Vagina (tissue), 2 donors: ENCODE measurements at places on chromosomes 12 and 14.

- no peak for DNase-seq
Measured at GRCh38 chr14:87940894-87941293, 52.1 kb downstream of the GALC start.

GRCh38 chr12:104458694-104459367, 2.1 kb downstream of the CHST11 start:
- DNase-seq = no peak

DNA sequence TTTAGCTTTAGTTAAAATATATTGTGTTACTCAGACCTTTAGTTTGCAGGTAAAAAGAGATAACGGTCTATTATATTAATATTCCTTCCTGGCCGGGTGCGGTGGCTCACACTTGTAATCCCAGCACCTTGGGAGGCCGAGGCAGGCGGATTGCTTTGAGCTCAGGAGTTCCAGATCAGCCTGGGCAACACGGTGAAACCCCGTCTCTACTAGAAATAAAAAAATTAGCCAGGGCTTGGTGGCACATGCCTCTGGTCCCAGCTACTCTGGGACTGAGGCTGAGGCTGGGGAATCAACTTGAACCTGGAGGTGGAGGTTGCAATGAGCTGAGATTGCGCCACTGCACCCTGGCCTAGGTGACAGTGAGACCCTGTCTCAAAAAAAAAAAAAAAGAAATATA, 13.2 kb upstream of the EID3 start:
- DNase-seq = no peak

DNA sequence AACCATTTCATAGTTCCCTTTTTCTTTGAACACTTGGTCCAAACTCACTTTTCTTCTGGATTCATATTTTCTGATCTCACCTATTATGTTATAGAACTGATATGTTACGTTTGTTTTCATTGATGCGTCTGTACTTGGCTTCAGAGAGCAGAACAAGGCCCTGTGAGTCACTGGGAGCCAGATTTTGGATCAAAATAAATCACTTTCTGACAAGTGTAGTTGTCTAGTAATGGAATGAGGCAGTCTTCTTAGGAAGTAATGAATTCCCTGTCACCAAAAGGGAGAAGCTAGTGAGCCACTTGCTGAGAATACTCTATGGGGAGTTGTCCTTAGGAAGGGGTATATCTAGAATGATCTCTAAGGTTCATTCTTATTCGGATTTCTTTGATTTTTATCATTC, 10.2 kb downstream of the BICD1 start:
- no peak for DNase-seq

DNA sequence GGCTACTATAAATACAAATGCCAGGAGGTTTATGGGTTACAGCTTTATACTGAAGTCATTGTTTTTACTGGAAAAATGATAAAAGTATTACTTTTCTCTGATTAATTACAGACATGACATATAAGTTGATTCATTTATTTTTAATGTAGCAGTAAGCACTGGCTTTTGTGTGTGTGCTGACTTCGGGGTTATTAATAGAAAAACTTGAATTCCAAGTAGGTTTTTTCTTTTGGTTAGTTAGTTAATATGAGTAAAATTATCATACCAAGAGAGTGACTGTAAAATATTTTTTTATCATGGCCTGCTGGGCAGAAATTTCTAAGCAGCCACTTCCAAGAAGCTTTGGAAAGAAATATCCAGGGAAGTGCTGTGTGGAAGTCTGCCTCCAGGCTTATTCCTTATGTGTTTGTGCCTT, 56.4 kb downstream of the IFT81 start:
- DNase-seq = no peak

DNA sequence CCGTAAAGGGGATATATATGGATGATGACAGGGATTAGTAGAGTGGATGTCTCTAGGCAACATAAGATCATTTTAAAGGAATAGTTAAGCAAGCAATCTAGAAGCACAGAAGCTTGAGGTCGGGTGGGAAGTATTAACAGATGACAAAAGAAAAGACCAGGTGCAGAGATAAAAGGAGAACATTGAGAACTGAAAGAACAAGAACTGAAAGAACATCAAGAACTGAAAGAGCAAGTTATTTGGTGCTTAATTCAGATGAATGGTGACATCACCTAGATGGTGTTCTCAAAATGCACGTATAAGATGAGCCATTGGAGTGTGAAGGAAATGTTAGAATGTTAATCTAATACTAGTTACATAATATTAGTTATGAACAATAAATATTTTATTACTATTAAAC, 224.0 kb upstream of the PDE3A start:
- DNase-seq = no peak

DNA sequence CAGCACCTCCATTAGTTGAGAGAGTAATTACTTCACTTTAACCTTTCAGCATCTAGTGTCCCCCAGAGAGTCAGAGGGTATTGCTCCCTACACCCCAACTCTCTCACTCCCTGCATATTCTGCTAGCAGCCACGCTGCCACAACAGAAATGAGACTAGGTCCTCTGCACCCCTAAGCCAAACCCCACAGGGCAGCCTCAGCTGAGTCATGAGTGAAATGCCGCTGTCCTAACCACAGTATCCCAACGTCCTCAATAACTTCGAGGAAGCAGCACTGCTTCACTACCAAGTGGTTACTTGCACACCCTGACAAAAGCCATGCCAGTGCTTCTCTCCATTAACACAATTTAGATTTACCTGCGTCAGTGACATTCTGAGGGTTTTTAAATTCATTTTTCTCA, 6.9 kb upstream of the LYZ start:
- DNase-seq = no peak

DNA sequence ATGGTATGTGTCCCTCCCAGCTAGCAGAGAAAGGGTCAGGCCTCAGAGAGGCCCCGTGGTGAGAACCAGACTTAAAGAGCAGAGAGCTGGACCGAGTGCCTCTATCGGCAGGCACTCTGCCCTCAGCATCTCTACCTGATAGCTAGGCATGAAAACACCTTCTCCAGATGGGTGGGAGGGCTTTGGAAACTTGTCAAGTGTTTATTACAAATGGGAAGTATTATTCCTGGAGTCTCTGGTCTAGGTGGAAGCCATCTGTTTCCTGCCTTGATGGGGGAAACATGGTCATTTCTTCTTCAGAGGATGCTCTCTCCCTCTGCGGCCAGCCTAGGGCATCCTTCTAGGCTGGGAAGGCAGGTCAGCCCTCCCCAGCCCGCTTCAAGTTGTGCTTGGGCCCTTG, 2.3 kb downstream of the TMEM63C start:
- no peak for DNase-seq

DNA sequence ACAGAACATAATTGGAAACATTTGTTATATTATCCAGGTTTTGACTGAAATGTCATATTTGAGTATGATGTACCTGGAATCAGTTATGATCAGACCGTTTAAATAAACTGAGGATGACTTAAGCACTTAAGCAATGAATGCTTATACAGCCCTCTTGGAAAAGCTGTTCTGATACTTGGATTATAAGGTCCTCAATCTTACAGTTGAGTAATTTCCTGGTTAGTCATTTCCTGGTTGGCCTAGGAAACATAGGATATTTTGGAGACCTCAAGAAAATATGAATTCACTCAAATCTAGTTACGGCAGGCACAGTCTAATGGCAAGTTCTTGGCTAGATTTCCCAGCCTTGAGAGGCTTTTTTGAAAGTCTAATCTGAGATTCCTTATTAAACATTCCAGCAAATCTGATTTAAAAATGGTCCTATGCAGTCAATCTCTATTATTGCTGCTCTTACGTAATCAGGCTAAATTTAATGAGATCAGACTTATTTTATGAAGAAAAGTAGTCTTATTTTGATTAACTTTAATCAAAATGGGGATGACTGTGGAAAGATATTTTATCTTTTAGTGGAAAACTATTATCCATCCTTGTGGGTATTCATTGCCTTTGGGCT, 447.2 kb downstream of the SNAPC1 start:
- DNase-seq = no peak

DNA sequence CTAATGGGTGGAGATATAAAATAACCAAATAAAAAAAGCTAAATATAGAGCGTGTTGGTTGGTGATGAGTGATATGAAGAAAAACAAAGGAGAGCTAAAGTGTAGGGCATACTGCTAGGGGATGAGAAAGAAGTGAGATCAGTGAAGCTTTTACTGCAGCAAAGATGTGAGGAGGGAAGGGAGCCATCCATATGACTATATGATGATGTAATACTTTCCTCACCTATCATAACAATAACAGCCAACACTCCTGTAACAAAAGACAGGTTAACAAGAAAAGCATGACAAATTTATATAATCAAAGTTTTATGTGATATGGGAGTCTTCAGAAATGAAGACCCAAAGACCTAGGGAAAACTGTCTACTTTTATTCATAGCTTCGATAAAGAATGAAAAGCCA, 57.4 kb upstream of the LRFN5 start:
- DNase-seq = no peak

- DNase-seq = no peak
Measured at GRCh38 chr12:77993658-77994057, 163.0 kb downstream of the NAV3 start.

GRCh38 chr14:38549564-38549963, 293.7 kb upstream of the CLEC14A start:
- no peak for DNase-seq

DNA sequence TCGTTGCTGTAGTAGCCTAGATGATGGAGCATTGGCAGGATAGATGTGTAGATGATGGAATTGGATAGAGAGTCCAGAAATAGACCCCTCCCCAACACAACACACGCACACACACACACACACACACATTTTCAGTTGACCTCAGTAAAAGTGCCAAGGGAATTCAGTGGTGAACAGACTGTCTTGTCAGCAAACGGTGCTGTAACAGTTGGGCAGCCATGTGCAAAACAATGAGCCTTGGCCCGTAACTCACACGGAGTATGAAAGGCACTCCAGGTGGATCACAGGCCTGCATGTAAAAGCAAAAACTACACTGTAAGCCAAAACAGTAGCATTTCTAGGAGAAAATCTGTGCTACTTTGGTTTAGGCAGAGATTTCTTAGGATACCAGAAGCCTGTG, 87.8 kb downstream of the DDX51 start:
- DNase-seq = no peak

- no peak for DNase-seq
Measured at GRCh38 chr12:96719660-96720362, 187.2 kb upstream of the NEDD1 start.

- no peak for DNase-seq
Measured at GRCh38 chr14:38254571-38255407, 1.1 kb downstream of the CLEC14A start.

GRCh38 chr14:100989924-100990323, 86.4 kb upstream of the RTL1 start:
- no peak for DNase-seq

DNA sequence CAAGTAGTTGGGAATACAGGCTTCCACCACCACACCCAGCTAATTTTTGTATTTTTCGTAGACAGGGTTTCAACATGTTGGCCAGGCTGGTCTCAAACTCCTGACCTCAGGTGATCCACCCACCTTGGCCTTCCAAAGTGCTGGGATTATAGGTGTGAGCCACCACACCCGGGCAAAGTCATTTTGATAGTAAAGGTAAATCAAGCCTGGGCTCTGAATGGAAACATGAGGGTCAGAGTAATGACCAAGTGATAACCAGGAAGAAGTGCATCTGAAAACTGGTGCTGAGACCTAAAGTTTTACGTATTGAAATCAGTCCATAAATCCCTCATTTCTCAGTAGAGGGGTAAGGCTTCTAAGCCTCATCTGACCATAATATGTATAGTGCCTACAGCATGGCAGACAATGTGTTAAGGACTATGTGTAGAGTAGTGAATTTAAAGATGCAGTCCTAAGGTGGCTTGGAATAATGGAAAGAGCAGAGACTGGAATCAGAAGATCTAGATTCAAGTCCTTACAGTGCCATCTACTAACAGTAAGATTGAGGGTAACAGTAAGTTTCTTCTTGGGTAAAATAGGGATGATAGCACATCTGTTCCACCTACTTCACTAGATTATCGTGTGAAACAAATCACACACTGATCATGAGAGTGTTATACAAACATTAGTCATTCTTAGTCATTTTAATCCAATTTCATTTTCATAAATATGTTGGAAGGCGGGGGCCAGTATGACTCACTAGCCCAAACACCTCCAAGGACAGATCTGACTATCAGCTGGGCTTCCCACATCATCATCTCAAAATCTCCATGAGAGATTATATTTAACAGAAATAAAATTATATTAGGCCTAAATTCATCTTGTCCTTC, 11.2 kb downstream of the MAP4K5 start:
- DNase-seq = no peak

DNA sequence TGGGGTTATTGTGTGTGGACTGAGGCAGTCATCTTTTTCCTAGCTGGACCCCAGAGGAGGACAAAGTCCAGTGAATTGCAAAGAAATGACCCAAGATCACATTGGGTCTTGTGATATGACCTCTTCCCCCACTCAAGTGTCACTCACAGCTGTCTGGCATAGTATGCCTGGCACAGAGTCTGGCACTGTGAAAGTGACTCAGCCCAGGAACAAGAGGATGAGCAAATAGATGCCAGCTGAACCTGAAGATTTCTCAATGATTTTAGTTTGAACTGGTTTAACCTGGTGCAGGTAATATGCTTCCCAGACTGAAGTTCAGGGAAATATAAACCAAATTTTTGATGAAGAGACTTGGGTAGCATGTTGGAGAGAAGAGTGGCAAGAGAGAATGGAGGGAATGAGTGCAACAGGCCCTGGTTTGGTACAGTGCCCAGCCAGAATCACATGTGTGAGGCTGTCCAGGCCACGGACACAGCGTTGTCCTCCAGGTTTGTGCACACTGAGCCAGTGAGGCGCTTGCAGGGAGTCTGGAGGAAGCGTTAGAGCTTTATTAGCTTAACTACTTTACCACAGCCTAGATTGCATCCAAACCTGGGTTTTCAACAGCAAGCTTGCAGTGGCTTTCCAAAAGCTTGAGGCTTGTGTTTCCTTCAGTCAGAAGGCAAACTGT, 332.9 kb downstream of the NUAK1 start:
- DNase-seq = no peak

DNA sequence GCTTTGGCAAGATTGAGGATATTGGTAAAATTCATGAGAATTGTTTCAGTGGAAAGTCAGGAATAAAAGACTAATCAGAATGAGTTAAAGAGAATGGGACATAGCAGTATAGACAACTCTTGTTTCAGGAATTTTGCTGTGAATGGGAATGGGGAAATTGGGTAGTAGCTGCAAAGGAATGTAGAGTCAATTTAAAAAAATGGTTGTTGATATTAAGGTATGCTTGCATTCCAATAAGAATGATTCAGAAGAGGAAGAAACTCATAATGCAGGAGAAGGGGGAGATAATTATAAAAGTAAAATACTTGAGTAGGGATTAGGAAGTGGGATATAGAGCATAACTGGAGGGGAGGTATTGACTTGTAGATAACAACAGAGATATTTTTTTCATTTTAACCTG, 40.7 kb downstream of the MNAT1 start:
- DNase-seq = no peak

GRCh38 chr12:121345151-121345815, 6.9 kb downstream of the ANAPC5 start:
- no peak for DNase-seq

GRCh38 chr14:68366656-68367055, 426.2 kb downstream of the ZFP36L1 start:
- DNase-seq = no peak

- no peak for DNase-seq
Measured at GRCh38 chr14:99838639-99839134, 45.5 kb downstream of the EML1 start.
